ENCODE measurements at places on chromosomes 1 and 21. TPM values are rescaled to one million over a fixed set of nuclear protein-coding genes. Genes with fewer than 3 reads are reported as not detected.

The PSRC1 gene
- total RNA-seq = 23.4 TPM

The LAX1 gene
- total RNA-seq = not detected

The DCST1 gene
- not detected for total RNA-seq

The SYCP1 gene
- total RNA-seq = not detected

The ARHGEF16 gene
- 0.51 TPM for total RNA-seq

The NPR1 gene
- total RNA-seq = 9.8 TPM

DNA sequence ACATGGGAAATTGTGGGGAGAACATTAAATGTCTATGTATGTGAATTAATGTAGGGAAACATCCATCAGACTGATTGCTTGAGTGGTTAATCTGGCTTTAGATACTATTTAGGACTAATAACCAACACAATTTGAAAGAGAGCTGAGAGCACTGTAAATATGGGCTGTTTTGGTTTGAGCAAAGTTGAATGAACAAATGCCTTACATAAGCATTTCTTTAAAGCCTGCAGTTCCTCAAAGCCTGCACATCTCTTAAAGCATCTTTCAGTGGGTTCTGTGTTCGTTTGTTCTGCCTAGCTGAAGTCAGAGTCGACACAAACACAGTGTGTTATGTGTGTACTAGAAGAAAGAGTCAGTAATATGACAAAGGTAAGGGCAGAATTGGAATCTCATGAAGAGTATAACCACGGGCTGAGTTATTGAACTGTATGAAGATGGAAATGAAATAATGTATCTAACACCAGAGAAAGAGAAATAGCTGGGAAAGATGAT, 350.0 kb downstream of the SIPA1L2 start:
- DNase-seq = no peak

- DNase-seq = no peak
Measured at GRCh38 chr1:30068787-30069472, 654.5 kb downstream of the MATN1 start.

- DNase-seq = no peak
Measured at GRCh38 chr1:224457782-224458144, 23.2 kb upstream of the WDR26 start.

DNA sequence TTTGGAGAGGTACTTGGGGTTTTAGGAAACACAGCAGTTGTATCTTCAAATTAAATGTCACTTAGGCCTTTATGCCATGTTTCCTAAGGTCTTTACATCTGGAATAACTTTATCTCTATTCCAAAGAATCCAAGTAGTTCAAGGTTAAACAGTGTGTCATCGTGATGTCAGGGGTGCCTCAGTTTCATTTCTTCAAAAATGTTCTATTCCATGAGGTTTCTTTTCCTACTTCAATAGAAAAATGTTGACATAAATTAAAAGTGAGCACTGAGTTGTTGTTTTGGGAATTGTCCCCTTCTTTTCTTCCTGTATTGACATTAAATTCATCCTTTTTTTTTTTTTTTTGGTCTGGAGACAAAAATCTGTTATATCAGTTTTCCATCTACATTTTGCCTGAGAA, 160.6 kb upstream of the C21orf91 start:
- no peak for DNase-seq

DNA sequence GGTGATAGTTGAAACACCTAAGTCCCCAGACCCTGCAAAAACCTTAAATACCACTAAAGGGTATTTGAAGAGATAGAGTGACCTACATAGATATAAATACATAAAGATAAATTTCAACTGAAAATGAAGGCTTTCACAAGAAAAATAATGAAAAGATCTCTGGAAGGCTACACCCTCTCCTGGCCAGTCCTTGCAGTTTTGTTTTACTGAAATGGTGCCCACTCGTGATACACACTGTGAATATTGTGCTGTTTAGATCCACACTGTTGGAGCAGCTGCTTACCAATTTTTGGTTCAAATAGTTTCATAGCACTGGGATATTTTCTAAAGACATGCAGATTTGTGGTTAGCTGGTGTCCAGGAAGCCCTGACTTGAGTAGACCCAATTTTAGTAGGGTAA, 31.5 kb upstream of the RNF187 start:
- no peak for DNase-seq

DNA sequence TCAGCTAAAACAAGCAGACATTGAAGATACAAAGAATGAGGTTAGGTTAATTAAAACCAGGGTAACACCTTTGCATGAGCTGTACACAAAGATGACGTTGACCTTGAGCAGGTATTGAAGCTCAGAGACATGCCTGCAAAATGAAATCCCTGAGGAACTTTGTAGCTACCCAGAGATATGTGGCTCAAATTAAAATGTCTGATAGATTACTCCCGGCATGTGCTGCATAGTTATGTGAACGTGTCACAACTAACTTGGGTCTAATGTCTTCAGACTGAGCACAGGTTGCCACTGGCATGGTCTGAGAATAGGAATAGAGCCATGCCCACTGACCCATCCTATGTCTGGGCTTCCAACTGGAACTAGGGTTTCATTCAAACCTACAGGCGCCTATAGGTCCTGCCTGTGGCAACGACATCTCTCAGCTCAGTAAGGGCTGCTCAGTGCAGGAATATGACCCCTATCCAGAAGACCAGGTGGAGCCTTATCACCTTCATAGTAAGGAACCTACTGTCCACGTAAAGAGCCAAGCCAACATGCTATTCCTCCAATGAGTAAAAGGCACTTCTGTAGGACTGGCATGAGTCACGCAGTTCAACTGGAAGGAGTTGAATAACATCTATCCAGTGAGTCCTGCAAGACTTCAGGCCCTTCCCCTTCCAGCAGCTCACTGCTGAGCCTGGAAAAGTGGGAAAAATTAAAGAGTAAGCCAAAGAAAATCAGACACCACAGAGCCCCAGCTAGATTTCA, 60.7 kb downstream of the PRKAB2 start:
- no peak for DNase-seq

- no peak for DNase-seq
Measured at GRCh38 chr1:209831615-209832014, 3.8 kb downstream of the UTP25 start.

DNA sequence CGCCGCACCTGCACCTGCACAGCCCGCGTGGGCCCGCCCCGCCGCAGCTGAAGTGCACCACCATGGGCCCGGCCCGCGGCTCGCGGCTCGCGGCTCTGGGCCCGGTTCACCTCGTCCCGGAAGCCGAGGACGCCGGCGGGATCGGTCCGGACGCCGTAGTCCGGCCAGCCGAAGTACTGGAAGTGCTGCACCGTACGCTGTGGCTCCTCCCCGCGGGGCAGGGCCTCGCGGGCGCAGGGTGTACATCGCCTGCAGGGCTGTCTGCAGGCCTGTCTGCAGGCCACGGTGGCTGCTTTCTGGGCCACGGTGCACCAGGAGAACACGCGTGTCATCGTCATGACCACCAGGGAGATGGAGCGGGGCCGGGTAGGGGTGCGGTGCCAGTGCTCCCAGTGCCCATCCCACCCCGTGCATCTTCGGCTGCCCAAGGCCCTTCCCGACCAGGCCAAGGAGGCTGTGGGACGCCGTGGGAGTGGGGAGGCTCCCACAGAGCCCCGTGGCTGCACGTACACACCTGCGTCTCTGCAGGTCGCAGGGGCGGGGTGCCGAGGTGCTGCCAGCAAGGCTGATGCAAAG, 6.7 kb downstream of the RNF223 start:
- no peak for DNase-seq
